ENCODE measurements at places on chromosomes 1 and 21.

- DNase-seq = no peak
These were observed 160.9 kb downstream of the SLC44A5 start for GRCh38 chr1:75449998-75450397.

GRCh38 chr21:42845296-42845965, 33.9 kb downstream of the WDR4 start:
- no peak for DNase-seq

DNA sequence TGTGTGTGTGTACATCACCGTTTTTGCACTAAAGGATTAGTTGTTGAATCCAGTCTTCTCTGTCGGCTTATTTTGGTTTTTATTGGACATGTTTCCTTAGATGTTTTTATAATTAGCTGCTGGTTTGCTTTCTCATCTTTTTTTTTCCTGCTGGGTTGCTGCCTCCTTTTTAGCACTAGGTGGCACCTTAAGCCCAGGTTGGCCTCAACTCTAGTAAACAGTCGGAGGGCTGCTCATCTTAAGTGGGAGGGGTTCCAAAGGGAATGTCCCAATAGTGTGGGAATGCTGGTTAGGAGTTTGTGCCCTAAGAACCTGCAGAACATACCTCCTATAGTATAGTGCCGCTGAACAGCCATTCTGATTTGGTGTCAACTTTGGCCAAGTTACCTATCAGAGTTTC, 570.1 kb upstream of the CXADR start:
- DNase-seq = no peak

DNA sequence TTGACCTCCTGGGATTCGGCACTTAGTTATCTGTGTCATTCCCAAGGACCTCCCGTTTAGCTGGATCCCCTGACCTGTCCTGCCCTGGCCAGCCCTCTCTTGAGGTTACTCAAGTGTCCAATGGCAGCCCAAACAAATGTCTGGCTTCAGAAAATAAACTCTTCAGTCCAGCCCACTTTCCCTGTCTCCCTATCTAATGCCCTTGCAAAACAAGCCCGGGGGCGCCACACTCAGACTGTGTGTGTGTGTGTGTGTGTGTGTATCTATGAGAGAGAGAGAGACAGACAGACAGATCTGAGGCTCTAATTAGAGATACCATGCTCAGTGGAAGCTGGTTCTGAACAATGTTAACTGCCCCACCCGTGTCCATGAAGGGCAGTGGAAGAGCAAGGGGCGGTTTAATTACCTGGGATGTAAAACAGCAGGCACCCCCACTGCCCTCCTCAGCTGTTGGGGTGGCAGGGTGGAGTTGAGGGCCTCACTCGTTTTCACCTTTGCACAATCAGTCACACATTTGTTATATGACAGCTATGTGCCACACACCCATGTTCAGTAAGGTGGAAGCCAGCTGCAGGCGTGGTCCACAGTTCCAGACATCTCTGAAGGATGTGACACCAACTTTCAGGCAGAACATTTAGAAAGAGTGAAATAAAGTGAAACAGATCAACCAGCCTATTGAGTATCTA, 57.4 kb downstream of the B3GALT5 start:
- no peak for DNase-seq

- DNase-seq = no peak
These were observed 52.3 kb upstream of the DNAJC6 start for GRCh38 chr1:65256860-65257708.

DNA sequence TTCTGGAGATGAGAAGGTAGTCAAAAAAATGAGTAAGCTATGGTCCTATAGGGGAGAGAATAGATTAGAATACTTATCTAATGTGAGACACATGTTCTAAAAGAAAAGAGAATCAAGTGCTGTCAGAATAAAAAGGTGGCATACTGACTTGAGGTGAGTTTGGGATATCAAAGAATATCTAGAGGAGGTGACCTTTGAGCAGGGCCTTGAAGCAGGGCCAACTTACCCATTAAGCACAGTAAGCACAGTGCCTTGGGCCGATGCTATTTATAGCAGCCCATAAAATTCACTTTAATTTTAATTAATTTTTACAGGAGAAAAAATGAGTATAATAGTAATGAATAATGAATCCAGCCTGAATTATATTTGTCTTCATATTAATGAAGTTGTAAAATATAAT, 92.2 kb downstream of the XPR1 start:
- no peak for DNase-seq

- no peak for DNase-seq
These were observed 33.0 kb upstream of the H6PD start for GRCh38 chr1:9201401-9202239.

GRCh38 chr1:218572050-218572449, 226.9 kb downstream of the TGFB2 start:
- DNase-seq = no peak

DNA sequence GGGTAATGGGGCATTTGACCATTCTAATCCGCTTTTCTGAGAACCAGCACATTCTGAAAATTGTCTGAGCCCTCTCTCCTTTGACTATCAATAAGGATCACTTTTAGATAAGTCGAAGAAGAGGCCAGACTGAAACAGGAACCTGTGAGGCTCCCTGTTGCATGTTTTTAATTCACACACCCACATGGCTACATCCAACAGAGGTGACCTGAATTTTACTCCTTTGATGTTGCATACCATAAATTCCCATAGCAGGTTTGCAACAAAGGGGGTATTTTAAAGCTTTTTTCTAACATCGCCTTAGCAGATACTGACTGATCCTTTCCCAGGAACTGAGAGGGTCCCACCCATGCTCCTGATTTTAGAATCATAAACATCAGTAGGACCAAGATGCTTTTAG, 450.8 kb downstream of the USP25 start:
- no peak for DNase-seq

GRCh38 chr1:1616045-1616790, 918 bp downstream of the MIB2 start:
- DNase-seq = no peak

DNA sequence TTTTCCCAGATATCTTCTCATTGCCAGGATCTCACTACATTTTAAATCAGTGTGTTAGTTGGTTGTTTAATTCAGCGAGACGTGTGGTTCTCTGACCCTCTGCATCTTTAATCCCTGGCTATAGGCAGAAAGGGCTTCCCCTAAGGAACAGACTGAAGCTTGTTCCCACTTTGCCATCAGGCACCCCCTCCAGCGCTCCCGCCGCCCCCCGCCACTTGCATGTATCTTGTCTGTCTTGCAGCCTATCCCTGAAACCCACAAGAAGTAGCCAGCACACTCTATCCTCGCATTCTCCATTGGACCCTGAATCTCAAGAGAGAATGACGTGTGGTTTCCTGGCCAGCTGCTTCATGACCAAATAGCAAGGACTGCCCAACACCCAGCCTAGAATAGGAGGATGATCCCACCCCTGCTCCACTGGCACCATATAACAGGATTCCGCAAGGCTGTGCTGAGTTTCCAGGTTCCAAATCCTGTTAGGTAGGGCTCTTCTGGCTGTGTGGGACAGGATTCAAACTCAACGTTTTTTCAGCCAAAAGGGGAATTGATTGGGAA, 7.8 kb downstream of the CLDN19 start:
- DNase-seq = no peak

- DNase-seq = no peak
These were observed 169.3 kb downstream of the CAMTA1 start for GRCh38 chr1:6954591-6954990.

GRCh38 chr1:201157949-201158348, 3.7 kb upstream of the TMEM9 start:
- no peak for DNase-seq

DNA sequence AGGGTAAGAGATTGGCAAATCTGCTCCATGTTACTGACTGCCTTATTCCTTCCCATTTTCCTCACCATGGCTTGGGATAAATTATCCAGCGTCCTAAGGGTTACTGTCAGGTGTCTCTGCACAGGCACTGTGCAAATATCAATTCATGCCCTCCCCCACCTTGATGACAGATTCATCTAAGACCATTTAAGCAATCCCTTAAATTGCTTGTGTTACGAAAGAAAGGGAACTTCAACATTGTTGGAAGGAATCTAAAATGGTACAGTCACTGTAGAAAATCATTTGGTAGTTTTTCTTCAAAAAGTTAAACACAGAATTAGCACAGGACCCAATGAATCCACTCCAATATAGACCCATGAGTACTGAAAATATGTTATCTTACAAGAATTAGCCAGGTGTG, 17.6 kb upstream of the MTARC2 start:
- no peak for DNase-seq

DNA sequence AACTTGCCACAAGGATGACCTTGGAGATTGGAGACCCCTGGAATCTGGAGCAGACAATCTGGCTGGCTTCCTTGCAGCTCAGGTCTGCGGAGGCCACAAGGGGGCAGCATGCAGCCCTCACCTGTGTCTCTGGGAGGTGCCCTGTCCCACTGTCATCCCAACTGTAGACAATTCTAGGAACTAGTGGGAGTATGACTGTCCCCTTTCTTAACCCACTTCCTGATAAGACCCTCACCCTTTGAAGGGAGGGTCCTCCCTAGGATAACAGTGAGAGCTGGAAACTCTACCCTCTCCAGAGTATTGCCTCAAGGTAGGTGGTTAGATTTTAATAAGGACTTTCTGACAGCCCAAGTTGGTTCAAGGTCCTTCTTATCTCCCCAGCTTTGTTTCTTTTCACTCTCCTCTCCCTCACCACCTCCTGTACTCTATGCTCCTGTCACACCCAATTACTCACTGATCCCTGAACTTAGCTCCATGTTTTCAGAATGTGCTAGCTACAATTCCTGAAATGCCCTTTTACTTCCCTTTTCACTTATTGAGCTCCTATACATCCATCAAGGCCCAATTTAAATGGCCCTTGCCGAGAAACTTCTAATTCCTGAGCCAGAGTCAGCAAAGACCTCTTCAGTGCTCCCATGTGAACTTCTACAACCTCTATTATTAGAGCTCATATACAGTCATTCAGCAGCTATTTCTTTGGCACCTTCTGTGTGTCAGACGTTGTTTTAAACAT, 9.2 kb upstream of the KCNQ4 start:
- DNase-seq = no peak

- DNase-seq = no peak
These were observed 12.5 kb downstream of the BPNT1 start for GRCh38 chr1:220076861-220077762.

DNA sequence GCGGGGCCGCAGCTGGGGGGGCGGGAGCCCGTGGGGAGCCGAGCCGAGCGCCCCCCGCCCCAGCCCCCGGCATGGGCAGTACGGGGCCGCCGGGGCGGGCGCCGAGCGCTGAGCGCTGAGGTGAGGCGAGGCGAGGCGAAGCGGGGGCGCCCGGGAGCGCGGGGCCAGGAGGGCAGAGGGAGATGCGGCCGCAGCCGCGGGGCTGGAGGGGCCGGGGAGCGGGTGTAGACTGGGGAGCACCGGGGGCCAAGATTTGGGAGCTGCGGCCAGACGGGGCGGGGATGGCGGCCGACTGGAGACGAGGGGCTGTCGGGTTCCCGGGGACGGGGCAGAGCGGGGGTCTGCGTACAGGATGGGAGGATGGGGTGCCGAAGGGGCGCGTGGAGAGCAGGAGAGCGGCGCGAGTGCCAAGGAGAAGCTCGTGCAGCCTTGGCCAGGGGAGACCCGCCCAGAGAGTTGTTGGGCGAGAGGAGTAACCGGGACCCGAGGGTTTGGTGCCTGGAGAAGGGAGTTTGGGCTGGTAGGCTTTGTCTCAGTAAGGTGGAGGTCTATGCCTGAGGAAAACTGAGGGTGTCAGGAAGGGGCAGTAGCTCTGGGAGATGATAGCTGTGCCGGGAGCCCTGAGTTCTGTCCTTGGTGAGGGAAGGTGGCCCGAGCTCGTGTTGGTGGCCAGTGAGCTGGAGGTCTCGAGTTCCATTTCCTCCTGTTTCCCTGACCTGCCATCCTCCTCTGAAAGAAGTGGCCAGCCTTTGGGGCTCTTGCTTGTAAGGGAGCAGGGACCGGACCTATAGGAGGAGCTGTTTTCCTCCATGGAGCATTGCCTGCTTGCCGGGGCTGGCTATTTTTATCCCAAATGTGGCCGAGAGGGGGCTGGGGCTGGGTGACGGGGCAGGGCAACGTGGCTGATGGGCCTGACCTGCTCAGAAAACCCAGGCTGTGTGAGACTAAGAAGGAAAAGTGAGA, 539 bp downstream of the ATP8B2 start:
- no peak for DNase-seq

DNA sequence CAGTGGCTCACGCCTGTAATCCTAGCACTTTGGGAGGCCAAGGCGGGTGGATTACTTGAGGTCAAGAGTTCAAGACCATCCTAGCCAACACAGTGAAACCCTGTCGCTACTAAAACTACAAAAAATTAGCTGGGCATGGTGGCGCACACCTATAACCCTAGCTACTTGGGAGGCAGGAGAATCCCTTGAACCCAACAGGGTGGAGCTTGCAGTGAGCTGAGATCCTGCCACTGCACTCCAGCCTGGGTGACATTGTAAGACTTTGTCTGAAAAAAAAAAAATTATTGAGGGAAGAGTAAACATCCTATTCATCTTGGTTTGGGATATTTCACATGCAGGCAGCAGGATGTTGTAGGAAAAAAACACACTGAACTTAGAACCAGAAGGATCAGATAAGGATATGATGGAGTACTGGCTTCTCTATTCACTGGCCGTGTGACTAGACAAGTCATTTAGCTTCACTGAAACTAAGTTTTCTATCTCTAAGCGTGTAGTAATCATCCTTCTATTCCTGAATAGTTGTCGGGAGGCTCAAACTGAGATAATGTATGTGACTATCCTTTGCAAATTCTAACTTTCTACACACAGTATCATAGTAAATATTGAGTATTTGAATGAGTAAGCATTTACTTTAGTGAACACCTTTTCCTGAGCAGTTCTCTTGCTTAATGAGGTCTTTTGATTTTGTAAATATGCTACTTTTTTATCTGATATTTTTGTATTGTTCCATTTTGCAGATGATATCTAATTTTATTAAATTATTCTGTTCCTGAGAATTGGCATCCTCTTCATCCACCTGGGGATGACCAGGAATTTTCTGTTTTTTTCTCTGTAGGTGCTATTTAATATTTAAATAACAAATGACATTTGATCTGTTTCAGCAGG, 18.2 kb downstream of the CAP1 start:
- no peak for DNase-seq

- DNase-seq = no peak
These were observed 232.5 kb upstream of the TMEM51 start for GRCh38 chr1:14921057-14921456.

GRCh38 chr1:211830055-211830327, 572 bp downstream of the LPGAT1 start:
- DNase-seq = no peak

- no peak for DNase-seq
These were observed 214.9 kb downstream of the BARHL2 start for GRCh38 chr1:90502194-90502593.

DNA sequence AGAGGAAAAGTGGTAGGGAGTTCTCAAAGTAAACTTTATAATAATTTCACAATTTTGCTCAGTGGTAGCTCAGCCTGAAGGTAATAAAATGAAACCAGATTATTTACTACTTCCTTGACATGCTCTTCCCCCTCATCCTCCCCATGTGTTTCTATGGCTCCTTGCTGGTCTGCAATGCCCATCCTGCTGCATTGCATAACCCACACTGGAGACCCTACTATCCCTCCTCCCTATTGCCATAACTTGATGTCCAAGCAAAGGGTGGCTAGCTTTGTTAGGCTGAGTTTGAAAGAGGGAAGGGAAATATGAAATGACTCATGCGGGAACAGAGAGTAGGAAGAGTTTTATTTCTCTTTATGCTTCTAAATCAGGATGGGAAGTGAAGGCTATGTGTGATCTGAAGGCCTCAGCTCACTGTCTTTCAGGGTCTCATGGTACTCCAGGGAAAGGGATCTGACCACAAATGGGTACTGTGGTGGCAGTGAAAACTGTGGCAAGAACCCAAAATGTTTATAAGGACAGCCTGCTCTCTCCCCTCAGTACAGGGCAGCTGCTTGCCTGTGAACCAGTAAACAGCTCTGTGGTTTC, 36.4 kb upstream of the HSD17B7 start:
- DNase-seq = no peak

- no peak for DNase-seq
These were observed 21.4 kb upstream of the FMO1 start for GRCh38 chr1:171226747-171227370.

Data from activated naive CD4-positive, alpha-beta T cell (primary cell).